ENCODE measurements at places on chromosomes 12 and 14.

DNA sequence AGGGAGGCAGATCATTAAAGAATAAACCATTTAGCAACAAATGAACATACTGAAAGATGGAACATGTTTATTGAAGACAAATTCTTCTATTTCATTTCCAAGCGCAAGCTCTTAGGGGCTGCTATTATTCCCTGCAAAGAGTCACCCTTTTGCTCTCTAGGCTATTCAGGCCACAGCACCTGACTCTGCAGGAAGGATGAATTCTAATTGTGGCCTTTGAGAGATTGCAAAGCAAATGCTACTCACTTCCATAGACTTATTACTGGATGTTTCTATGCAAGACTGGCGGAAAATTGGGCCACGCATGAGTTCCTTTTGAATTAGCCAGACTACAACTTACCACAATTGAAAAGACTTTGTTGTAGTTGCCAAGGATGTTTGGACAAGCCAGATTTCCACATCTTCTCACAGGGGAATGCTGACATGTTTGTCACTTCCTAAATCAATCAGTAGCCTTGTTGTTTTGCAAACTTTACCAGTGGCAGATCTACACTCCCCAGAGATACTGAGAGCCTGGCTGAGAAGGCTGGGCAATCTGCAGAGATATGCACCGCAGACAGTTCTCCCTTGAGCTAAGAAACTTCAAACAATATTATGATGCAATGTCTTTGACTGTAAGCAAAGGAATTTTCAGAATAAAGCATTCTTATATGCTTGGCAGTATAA lies 334.3 kb upstream of the SYT1 start:
- DNase-seq, result no peak

GRCh38 chr14:95185033-95185766 lies 27.9 kb upstream of the DICER1 start:
- DNase-seq, result no peak

- no peak for DNase-seq
These were observed 136.9 kb downstream of the SCARB1 start for GRCh38 chr12:124726596-124727263.

GRCh38 chr14:83638748-83639504 lies 1891.0 kb upstream of the FLRT2 start:
- peak; percentile 68 for DNase-seq

DNA sequence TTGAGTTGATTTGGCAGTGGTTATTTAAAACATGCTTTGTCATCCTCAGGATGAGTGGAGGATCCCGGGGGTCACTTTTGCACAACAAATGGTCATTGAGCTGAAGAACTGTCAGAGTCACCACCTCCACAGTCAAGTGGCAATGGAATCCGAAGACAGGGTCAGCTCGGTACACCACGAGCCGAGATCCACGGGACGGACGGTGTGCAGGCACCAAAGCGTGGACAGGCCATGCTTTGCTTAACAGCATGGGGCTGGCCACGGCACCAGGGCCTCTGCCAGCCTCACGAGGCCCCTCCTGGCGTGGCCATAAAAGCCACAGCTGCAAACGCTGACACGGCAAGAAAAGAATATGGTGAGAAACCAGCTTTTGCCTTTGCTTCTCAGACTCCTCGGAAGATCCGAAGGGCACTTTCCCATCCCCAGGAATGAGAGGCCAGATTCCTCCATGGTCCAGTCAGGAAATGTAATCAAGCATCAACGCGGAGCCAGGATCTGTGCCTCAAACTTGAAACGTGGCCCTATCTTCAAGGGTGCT lies 152.2 kb upstream of the DIO3 start:
- DNase-seq, result no peak

All from NCI-H748 treated with DMSO at 0.1 percent for 48 hours (cell line).